NB4 (cell line): ENCODE measurements at places on chromosomes 6 and 20.

DNA sequence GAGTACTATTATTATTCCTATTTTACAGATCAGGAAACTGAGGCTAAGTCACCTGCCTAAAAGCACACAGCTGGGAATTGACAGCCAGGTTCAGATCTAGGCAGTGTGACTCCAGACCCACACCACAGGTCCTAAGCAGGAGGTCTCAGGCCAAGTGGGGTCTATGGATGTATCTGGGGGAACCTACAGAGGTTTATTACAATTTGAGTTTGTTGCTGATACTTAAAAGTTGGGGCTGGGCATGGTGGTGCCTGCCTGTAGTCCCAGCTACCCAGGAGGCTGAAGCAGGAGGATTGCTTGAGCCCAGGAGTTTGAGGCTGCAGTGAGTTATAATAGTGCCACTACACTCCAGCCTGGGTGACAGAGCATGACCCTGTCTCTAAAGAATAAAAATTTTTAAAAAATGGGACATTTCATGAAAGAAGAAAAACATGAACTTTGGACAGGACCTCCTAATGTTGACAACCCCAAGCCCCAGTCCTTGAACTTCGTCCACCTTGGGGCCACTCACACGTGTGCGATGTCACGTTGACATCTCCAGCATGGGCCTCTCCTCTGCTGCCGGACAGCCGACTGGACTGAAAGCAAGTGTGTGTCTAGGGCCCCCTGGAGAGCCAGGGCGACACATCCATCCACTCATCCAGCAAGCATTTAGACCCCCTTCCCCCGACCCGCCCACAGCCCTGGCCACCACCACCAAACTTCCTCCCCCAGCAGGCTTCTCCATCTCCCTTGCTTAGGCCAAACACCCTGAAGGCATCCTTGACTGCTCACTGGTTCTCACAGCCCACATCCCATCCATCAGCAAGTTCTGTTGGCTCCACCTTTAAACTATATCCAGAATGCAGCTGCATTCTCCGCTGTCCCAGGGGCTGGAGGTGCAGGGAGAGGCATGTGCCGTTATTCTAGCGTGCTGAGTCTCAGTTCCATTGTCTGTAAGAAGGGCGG lies 40.0 kb downstream of the NOL4L start:
- DNase-seq, result peak; percentile 53

GRCh38 chr6:44782892-44783291 lies 395.4 kb downstream of the CDC5L start:
- no peak for DNase-seq

GRCh38 chr6:47718571-47718970 lies 20.2 kb downstream of the ADGRF4 start:
- no peak for DNase-seq

DNA sequence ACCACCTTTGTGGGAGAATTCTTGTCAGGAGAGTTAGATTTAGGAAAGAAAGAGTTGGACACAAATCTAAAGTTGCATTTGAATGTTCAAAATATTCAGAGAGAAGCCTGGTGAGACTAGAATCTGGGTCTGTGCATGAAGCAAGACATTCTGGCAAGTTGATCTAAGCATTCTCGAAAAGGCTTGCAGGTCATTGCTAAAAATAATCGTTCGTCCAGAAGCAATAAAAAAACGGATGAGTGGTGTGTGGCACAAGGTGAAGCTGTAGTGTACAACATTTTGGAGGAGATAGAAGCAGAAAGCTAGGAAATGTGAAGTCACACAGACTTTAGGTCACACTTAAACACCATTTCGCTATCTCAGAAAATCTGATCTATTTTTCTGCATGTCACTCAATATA lies 114.9 kb upstream of the IFNGR1 start:
- DNase-seq, result no peak

- no peak for DNase-seq
Observed at GRCh38 chr20:23008667-23009066, 26.4 kb upstream of the SSTR4 start.

DNA sequence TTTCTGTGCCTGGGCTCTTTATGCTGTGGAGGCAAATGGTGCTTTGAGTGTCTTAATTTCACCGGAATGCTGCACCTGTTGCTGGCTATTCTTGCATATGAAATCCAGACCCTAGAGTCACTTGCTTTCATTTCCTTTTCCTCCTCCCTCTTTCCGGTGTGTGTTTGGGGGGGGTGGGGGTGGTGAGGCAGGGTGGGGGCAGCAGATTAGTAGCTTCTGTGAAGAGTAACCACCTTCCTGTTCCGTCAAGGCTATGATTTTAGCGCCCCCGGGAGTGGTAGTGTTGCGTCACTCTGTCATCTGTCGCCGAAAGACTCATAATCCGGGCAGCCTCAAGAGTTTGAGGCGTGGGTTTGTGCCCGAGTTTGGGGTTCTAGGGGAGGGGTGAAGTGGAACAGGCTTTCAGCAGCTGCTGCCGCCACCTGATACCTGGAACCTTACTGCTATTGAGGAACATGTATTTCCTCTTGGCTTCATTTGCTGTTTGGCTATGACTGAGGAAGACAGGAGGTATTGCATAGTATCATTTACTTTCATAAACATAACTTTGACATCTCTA lies 49.1 kb downstream of the UTRN start:
- DNase-seq, result peak; percentile 89
